Activated naive CD8-positive, alpha-beta T cell treated with anti-CD3 and anti-CD28 coated beads for 36 hours (primary cell): ENCODE measurements at places on chromosomes 1 and 21.

- no peak for DNase-seq
These were observed 32.3 kb downstream of the LRRC8B start for GRCh38 chr1:89556726-89557444.

DNA sequence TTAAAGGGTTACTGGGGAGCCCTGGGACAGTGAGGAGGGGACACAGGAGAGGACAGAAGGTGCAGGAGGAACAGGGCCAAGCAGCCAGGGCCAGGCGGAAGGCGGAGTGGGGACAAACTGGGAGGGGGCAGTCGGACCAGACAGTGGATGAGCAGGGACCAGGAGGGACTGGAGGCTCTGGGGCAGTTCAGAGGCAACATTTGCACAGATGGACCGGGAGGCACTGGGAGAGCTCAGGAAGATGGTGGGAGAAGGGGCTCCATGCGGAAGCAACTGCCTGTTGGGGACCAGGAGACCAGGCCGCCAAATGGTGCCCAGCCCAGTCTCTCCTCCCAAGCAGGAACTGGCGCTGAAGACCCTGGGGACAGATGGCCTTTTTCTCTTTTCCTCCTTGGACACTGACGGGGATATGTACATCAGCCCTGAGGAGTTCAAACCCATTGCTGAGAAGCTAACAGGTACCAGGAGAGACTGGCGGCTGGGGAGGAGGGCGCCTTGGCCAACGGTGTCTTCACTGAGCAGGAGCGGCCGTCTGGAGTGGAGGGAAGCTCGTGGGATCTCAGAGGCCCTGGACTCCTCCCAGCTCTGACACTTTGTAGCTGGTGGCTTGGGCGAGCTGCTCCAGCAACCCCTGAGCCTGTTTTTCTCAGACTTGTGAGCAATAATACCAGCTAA lies 847 bp downstream of the SELENON start:
- no peak for DNase-seq

- no peak for DNase-seq
These were observed 8.1 kb upstream of the CMPK1 start for GRCh38 chr1:47325528-47325927.

DNA sequence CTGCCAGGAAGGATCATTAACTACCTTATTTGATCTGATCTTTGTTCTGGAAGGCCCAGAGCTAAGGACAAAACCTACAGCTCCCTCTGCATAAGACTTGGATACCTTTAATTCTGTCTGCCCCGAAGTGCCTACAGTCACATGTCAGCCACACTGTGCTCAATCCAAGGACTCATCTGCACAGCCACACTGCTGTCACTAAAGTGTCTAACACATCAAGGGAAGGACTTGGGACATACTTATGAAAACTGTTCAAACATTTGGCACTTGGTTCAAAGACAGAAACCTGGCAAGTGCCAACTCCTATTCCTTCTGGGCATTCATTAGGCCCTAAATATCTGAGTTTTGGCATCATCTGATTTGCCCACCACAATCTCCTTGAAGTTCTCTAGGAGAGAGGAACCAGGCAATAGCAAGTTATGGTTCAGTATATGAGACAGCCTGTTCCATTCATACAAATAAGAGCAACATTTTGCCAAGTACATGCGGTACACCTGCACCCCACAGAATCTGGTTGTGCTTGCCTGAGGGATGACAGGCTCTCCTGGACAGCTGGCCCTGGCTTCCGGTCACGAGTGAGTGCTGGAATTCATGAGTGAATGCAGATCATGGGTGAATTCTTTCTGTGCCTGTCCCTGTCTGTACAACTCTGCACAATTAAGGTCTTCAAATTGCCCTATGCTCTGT lies 105.9 kb downstream of the KCNK1 start:
- DNase-seq: no peak

DNA sequence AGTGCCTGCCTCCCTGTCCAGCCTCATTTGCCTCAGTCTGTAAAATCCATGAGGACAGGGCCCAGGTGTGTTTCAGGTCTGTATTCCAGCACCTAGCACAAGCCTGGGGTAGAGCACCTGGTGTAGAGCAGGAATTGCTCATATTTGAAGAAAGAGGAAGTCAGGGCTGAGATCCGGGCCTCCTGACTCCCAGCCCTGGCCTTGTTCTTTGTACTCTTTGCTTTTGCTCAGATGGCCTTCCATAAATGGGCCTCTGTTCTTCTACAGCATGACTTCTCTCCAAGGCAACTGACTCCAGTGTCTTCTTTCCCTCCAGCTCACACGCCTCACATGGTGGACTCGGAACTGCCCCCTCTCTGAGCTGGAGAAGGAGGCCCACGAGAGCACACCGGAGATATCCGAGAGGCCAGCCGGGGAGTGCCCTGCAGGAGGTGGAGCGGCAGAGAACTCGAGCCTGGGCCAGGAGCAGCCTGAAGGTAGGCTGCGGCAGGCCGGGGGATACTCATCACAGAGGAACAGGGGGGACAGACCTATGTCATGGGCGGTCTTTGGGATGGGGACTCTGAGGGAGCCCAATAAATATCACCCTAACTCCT lies 19.7 kb downstream of the SLC5A9 start:
- DNase-seq: no peak

DNA sequence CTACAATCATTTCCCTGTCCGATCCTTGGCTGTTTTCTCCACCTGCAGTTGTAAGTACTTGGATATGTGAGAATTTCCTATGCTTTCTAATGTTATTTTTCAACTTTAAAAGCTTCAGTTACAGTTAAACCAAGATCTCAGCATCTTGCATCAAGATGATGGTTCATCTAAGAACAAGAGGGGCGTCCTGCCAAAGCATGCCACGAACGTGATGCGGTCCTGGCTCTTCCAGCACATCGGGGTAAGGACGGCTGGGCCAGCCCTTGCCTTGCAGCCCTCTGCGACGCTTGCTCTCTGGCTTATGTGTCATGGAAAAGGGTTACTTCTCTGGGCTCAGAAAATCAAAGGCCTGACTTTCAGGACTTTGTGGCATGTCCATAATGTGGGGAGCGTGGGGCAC lies 46.8 kb downstream of the PKNOX1 start:
- no peak for DNase-seq

DNA sequence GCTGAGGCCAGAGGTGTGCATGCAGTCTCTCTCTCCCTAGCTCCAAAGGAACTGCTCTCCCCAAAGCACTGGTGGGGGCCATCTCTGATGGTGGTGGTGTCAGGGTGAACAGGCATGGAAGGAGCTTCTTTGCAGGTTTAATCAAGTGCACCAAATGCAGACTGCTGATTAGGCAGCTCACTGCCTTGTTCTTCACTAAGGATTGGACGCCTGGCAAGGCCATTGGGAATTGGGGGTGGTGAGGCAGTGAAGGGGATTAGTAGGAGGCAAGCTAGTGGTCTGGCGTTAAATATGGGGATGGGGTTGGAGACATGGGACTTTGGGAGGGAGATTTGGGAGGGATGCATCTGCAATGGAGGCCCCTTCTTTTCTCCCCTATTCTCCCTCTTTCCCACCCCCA lies 1.5 kb downstream of the CACNA1E start:
- no peak for DNase-seq

DNA sequence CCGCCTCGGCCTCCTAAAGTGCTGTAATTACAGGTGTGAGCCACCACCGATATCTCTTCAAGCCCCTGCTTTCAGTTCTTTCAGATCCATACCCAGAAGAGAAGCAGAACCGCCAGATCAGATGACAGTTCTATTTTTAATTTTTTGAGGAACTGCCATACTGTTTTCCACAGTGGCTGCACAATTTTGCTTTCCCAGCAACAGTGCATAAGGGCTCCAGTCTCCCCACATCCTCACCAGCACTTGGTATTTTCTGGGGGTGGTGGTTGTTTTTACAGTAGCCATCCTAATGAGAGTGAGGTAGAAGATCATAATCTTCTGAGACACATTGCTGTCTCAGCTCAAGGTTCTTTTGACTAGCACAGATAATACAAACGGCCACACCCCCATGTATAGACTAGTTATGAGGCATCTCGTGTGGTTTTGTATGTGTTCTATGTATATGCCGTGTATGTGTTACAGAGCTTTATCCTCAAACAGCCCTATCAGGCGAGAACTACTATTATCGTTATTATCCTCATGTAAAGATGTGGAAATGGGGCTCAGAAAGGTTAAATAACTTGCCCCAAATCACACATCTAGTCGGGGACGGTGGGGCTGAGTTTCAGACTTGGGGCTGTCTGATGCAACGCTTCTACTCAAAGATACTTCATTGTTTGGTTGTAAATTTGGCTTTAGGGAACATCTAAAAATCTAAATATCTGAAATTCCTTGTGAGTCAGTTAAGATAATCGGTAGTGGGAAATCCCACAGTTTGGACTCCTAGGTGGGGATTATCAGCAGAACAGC lies 12.0 kb downstream of the FHAD1 start:
- DNase-seq: no peak

DNA sequence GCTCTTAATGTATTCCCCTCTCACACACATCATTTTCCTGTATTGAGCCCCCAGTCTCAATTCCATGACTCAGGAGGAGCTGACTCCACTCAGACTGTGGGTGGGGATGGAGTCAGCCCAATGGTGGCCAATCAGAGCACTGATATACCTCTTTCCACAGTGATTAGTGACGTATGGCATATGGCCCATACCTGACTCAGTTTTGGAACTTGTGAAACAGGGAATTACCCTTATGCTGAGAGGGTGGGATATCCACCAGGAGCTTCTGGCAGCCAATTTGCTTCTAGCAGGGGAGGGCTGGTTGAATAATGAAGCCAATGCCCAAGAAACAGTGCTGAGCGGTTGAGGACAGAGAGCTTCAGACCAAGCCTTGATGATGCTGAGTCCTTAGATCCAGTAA lies 86.4 kb upstream of the SPATA6 start:
- no peak for DNase-seq

- DNase-seq: no peak
These were observed 14.8 kb downstream of the CD2 start for GRCh38 chr1:116769104-116769452.

GRCh38 chr1:28135371-28136168 lies 40.9 kb downstream of the PTAFR start:
- no peak for DNase-seq

- DNase-seq: no peak
These were observed 562.6 kb upstream of the ADGRL2 start for GRCh38 chr1:81238129-81238528.

GRCh38 chr1:235511470-235512240 lies 7.4 kb upstream of the B3GALNT2 start:
- no peak for DNase-seq

GRCh38 chr1:34792868-34793727 lies at the start of gene GJA4:
Gene GJA4, plus strand, starts transcription at chr1:34792999. Its CDS starts 1,215 bp downstream, at chr1:34794214.
- no peak for DNase-seq

DNA sequence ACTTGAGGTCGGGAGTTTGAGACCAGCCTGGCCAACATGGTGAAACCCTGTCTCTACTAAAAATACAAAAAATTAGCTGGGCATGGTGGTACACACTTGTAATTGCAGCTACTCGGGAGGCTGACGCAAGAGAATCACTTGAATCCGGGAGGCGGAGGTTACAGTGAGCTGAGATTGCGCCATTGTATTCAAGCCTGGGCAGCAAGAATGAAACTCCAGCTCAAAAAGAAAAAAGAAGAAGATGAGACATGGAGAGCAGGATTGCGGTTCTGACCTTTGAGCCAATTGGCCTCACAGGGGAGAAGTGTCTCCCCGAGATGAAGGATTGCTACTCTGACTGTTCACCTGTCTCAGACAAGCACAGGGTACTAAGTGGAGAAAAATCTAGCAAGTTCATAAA lies 6.6 kb downstream of the SCCPDH start:
- no peak for DNase-seq

GRCh38 chr1:49424782-49425181 lies 599.0 kb downstream of the AGBL4 start:
- DNase-seq: no peak

DNA sequence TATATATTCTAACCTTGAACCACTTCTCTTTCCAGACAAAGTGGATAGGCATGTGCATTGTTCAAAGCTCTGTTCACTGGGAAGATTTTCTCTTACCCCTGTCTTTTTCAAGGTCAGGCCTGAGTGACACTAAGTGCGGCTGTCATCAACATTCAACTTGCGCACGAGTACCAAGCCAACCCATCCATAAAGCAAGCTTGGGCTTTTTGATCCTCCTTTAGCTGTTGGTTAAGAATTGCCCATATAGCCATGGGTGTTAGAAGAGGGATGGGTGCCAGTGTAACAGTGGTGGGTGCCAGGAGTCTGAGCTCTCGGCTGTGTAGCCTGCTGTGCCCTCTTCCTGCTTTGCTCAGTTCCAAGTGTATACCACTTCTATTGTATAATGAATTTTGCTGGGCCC lies 136.1 kb downstream of the GLUL start:
- DNase-seq: no peak

GRCh38 chr1:18735224-18735997 lies 104.8 kb downstream of the PAX7 start:
- DNase-seq: no peak

- peak; percentile 25 for DNase-seq
These were observed 98.5 kb downstream of the LMX1A start for GRCh38 chr1:165257969-165258459.

GRCh38 chr21:14265023-14265422 lies 49.1 kb downstream of the RBM11 start:
- no peak for DNase-seq

- DNase-seq: no peak
These were observed 3.3 kb downstream of the SOX13 start for GRCh38 chr1:204075890-204076846.

DNA sequence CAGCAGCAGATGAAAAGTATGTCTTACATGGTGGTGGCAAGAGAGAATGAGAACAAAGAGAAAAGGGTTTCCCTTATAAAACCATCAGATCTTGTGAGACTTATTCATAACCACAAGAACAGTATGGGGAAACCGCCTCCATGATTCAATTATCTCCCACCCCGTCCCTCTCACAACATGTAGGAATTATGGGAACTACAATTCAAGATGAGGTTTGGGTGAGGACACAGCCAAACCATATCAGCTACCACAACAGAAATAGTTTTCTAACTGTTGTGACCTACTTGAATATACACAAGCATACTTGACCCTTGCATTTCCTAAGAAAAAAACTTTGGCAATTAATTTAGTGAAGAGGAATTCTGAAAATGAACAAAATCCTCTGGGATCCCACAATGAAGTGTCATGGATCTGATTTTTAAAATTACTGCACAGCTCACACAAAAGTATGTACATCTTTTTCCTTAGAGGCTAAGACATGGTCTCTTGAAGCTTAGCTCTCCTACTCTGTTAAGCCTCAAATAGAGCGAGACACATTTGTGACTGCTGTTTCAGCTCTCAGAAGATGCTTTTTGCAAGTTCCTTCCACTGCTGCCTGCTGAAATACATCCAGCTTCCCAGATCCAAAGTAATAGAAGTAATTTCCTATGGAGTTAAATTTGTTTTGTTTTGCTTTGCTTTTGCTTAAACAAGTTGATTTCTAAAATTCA lies 265.8 kb downstream of the DPYD start:
- no peak for DNase-seq

DNA sequence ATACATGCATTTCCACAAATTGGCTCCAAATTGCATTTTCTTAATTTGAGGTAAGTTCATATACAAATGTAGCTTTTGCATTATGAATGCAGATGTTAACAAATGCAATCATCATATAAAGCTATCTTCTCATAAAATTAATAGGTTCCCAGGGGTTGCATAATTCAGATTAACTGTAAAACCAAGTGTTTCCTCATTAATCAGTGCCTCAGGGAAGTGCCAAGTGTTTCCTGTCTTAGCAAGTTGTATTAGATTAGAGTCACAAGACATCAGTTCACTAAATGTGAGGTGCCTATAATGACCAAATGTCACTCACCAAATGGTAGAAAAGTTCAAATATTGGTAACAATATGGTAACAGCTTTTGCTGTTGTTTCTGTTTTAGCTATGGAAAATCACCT lies 140.8 kb downstream of the PTGER3 start:
- DNase-seq: no peak

- no peak for DNase-seq
These were observed 8.9 kb downstream of the EPHA10 start for GRCh38 chr1:37755951-37756560.
